Activated effector memory CD4-positive, alpha-beta T cell treated with anti-CD3 and anti-CD28 coated beads, Interleukin-2, amount 50 U/mL, for 16 hours (primary cell): ENCODE measurements at places on chromosomes 16 and 17.

GRCh38 chr17:77320044-77320440 lies 179.3 kb downstream of the SEC14L1 start:
- DNase-seq: peak; percentile 51

DNA sequence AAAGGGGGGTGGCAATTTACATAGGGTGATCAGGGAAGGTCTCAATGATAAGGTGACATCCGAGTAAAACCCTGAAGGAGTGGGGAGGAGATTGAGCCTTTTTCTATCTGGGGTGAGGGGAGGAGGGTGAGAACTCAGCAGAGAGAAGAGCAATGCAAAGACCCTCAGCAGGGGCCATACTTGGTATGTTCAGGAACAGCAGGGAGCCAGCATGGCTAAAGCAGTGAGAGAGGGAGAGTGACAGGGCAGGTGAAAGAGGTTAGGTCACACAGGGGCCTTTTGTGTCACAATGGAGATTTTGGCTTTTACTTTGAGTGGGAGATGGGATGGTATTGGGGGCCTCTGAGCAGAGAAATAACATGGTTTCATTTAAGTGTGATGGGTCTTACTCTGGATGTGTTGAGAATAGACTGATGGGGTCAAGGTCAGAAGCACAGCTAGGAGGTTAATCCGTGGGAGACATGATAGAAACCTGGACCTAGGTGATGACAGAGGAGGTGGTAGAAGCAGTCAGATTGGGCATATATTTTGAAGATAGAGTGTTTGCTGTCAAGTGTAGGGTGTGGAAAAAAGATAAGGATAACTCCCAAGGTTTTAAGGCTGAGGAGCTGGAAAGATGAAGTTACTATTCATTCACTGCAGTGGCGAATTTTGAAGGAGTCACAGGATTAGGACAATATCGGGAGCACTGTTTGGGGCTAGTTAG lies 6.2 kb downstream of the SP2 start:
- DNase-seq: no peak

- no peak for DNase-seq
These were observed 37.8 kb downstream of the MYH11 start for GRCh38 chr16:15819046-15819445.

DNA sequence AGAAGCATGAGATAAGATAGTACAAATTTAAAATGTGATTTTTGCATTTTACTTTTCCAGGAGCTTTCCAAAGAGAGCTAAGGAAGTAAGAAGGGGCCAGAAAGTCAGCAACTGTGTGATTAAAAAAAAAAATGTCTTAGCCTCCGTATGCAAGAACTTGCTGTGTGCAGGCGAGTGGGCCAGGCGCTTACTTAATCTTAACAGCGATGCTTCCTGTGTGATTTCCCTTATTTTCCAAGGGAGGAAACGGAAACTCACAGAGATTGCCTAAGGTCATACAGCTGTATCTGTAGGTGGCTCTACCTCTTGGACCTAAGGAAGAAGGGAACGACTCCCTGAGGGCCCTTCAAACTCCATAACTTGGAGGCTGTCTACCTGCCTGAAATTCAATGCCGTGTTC lies 11.1 kb downstream of the HS3ST3B1 start:
- no peak for DNase-seq

GRCh38 chr17:3400055-3400454 lies 1.8 kb upstream of the OR1E1 start:
- no peak for DNase-seq

DNA sequence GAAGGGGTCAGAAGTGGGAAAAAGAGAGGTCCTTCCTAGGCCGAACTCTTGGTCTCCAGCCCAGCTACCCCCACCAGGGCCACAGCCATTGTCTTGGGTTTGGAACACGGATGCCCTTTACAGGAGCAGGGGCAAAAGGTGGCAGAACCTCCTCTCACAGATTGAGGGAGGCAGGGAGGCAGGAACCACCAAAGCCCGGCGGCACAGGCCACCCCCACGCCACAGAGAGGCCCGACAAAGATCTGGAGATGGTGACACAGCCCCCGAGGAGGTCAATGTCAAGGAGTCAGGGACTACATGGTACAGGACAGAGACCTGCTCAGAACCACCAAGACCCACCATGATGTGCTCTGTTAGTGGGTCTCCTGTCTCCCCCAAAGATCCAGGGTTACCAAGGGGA lies 44.4 kb upstream of the DLX4 start:
- no peak for DNase-seq

GRCh38 chr17:50539762-50540559 lies 7.0 kb upstream of the SPATA20 start:
- DNase-seq: no peak

DNA sequence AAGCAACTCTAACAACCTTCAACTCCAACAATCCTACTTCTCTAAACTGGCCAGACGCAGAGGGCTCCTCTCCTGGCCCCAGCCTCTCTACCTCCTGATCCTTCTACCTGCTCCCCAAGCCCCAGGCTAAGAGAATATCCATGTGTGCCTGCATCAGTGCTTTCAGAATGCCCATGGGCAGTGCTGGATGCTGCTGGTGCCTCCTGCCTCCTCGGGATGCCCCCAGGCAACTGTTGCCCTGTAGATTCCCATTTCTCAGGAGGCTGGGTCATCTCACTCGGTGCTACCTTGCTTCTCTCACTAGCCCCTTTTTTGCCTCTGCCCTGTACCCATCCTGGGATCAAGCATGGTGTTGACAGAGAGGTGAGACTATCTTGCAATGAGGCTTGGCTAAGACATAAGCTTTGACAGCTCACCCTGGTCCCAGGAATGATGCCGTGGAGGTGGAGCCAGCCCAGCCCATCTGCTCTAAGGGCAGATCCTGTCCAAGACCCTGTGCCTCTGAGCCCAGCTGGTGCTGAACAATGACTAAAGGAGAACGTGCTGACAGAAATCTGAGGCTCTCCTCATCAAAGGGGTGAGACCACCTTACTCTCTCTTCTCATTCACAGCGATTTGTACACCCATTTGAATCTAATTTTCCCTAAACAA lies 19.4 kb upstream of the SUPT4H1 start:
- no peak for DNase-seq

GRCh38 chr16:11303405-11304138 lies 22.4 kb upstream of the PRM1 start:
- DNase-seq: no peak

- DNase-seq: no peak
These were observed 113.4 kb downstream of the MRM1 start for GRCh38 chr17:36714789-36715188.

DNA sequence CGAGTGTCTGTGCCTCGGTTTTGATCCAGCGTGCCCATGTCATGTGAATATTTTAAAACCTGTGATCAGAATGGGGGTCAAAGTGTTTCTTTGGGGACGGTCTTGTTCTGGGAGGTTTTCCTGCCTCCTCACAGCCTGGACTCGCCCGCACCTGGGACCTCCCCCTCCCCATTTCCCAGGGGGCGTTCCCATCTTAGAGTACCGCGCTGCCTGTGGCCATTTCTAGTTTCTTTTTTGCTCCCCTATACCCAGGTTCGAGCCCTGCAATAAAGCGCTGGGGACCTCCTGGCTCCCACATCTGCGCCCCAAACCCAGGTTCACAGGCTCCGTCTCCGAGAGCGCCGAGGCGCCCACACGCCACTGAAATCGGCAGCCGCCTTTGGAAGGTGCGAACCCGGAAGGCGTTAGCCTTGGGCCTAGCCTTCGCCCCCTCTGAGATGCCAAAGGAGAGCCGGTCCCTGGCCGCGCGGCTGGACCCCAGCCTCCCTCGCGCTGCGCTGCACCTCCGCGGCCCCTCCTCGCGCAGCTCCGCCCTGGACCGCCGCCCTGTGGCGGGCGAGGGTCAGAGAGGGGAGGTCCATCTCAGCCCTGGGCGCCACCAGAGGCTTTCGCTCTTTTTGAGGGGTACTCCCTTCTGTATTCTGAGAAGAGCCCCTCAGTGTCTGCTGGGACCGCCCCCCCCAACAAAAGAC lies 1.7 kb downstream of the KCNJ12 start:
- no peak for DNase-seq

DNA sequence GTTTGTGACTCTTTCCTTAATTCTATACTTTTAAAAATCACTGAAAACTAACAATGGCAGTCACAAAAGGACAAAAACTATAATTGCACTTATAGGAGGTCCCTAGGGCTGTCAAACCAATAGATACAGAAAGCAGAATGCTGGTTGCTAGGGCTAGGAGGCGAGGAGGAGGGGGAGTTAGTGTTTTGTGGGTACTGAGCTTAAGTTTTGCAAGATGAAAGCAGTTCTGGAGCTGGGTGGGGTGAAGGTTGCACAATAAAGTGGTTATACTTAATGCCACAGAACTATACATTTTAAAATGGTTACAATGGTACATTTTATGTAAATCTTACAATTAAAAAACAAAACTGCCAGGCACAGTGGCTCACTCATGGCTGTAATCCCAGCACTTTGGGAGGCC lies 27.3 kb downstream of the NUBP1 start:
- DNase-seq: no peak

GRCh38 chr17:18261146-18261515 lies 669 bp downstream of the MIEF2 start:
- peak; percentile 77 for DNase-seq

- peak; percentile 50 for DNase-seq
These were observed 198.2 kb upstream of the CHMP6 start for GRCh38 chr17:80793421-80793820.

DNA sequence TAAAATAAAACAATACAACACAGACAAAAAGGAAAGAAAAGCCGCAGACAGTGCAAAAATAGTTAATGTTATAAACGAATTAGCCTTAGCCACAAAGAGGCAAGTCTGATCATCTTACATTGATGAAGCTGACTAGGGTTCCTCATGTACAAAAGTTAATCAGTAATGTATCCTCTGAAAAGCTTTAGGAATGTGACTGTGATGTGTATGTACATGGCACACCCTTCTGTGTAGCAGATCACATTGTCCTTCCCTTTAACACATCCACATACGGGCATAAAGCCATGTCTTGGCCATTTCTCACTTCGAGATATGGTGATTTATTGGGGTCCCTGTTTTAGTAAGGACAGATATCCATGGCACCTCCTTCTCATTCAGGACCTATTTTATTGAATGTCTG lies 1327.5 kb upstream of the CDH8 start:
- no peak for DNase-seq

DNA sequence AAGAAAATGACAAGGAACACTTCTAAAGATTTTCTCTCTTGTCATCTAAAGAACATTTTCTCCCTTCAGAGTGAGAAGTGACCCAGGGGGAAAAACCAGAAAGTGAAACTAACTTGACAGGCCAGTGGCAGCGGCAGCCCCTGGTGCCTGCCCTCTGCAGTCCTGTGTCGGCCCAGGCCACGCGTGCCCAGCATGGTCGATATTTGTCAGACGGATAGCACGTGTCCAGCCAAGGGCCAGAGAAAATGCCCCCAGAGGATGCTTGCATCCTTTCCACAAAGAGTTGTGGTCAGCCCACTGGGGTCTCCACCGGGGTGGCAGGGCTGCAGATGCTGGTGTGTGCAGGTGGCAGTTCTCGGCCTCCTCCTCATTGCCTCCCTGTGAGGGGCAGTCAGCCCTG lies 176.6 kb downstream of the RAB11FIP4 start:
- no peak for DNase-seq

DNA sequence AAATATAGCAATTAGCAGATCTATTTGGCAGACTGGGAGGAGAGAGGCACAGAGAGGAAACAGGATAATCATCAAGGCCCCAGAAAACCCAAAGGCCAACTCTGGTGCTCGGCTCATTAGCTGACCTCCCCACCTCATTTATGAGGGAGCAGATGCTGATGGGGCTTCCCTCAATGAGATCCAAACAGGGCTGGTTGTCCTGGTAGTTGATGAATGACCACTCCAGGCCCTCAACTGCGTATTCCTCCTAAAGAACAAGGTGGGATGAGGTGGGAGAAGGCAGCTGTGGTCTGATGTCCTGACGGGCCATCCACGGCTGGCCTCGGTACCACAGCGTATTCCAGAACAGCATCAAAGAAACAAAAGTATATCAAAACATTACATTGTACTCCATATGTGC lies 20.8 kb downstream of the ZNHIT3 start:
- DNase-seq: peak; percentile 8

DNA sequence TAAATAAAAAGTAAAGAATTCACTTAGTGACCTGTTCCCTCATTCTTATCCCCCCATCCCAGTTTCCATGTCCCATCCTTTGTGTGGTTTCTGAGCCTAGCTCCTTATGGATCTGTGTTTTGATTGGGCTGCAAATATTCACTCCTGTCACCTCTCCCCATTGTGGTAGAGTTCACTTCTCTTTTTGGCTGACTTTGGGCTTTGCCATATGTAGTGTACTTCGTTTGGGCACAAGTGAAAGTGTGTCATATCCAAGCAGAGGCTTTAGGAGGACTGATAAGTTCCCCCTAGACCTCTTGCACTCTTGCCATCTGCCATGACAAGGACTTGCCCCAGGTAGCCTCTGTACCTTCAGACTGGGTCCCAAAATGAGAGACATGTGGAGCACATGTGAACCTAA lies 13.0 kb upstream of the DHRS7B start:
- DNase-seq: no peak

DNA sequence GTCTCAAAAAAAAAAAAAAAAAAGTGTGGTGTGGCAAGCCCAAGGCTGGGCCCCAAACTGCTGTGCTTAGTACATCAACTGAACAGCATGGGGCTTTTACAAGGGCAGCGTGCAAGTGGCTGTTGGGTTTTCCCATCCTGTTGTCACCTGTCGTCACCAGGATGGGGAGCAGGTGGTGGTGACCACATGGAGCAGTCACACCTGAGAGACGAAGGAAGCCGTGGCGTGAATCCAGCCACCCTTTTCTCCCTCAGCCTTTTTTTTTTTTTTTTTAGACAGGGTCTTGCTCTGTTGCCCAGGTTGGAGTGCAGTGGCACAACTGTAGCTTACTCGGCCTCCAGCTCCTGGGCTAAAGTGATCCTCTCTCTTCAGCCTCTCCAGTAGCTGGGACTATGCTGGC lies 4.1 kb upstream of the MRPL58 start:
- no peak for DNase-seq

DNA sequence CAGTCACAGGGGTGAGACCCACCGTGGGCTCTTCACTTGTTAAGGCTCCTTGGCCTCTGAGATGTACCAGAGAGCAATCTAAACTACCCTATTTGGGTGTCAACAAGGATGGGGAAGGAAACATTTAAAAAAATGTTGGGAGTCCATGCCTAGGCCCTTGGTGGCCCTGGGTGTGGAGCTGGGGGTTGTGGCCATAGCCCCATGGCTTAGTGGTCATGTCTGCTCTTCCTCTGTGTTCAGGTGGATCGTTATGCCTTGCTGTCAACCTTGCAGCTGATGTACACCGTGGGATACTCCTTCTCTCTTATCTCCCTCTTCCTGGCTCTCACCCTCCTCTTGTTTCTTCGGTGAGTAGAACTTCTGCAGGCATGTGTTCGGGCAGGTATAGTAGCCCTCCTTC lies 28.5 kb downstream of the GLP2R start:
- no peak for DNase-seq

GRCh38 chr16:617855-618254 lies 12.9 kb upstream of the WFIKKN1 start:
- DNase-seq: no peak

- peak; percentile 17 for DNase-seq
These were observed 21.5 kb upstream of the CA4 start for GRCh38 chr17:60128171-60128859.

DNA sequence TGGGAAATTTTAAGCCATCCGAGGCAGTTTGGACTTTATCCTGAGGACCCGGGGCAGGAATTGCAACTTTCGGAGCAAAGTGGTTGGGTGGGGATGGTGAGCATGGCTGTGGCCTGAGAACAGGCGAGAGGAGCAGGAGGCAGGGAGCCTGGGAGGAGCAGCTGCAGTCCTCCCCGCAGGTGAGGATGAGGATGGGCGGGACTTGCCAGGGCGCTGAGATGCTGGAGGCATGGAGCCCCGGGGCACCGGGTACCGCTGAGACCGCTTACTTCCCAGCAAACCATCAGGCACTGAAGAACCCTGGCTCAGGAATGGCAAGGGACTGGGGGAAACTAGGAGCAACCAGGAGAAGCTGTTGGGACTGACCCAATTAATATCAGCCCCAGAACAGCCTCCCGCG lies 210.8 kb downstream of the GSG1L start:
- DNase-seq: peak; percentile 19
